DMS153 (cell line): ENCODE measurements at places on chromosomes 11 and 22.

DNA sequence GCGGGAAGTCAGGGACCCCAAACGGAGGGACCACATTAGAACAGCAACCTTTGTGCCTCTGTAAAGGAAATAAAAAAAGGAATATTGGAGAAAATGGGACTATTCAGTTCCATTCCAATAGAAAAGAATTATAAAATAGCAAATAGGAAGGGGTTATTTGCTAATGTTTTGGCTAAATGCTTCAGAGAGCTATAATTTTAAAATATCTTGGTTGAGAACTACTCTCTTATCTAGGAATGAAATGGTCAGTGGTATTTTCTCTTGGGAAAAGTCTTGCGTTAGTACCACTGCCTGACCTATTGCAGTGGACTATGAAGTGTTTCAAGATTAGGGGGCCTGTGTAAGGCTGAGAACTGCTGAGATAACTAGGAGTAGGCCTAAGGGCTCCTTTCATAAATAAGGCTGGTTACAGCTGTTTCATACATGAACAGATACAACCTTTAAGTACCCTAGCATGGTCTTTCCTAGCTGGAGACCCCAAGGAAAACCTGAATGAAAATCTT is 6.9 kb upstream of the WEE1 start:
- DNase-seq, result no peak

DNA sequence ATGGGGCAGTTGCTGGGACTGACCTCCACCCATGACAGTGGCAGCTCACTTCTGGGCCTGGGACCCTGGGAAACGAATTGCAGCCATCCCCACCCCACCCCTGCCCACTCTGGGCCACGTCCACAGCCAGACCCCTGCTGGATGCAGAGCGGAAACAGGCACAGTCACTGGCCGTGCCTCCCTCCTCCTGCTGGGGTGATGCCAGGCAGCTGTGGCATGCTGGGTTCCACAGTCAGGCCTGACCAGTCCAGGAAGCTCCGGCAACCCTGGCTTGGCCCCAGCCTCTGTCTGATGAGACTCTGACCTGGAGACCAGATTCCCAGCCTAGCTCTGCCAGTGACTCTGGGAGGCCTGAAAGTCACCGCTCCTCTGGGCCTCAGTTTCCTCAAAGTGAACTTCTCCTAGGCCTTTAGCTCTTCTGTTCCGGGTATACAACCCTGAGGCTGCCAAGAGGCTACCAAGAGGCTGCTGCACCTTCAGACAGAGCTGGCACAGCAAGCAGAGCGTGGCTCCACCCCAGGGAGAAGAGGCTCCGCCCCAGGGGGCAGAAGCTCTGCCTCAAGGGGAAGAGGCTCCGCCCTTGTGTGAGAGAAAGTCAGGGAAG is 8.9 kb downstream of the SULT4A1 start:
- no peak for DNase-seq

GRCh38 chr11:75718419-75719339 is 1.0 kb downstream of the MOGAT2 start:
- DNase-seq, result no peak

GRCh38 chr11:9831122-9831521 is 167.2 kb downstream of the SWAP70 start:
- peak; percentile 1 for DNase-seq

DNA sequence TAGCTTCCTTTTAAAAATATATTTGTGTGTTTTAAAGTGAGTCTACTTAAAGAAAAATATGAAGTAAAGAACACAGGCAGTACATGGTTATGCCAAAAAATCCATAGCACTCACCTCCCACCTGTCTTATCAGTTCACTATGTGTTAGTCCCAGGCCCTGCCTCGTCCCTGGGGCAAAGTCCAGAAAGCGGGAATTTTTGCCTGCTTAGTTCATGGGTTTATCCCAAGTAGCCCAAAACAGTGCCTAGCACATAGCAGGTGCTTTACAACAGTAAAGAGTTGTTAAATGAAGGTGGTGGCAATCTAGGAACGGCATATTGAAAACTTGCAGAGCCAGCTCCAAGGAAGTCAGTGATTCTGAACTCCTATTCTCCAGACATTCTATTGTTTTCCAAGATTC is 154.0 kb downstream of the MN1 start:
- no peak for DNase-seq

GRCh38 chr11:2379466-2380174 is 2.5 kb downstream of the CD81 start:
- no peak for DNase-seq

- no peak for DNase-seq
Measured at GRCh38 chr11:110199184-110199981, 97.0 kb downstream of the RDX start.

GRCh38 chr11:8178297-8178696 is 9.5 kb upstream of the RIC3 start:
- no peak for DNase-seq

DNA sequence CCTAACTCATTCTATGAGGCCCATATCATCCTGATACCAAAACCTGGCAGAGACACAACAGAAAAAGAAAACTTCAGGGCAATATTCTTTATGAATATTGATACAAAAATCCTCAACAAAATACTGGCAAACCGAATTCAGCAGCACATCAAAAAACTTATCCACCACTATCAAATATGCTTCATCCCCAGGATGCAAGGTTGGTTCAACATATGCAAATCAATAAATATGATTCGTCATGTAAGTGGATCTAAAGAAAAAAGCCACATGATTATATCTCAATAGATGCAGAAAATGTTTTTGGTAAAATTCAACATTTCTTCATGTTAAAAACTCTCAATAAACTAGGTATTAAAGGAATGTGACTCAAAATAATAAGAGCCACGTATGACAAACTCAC is 40.9 kb downstream of the JRKL start:
- DNase-seq, result no peak

DNA sequence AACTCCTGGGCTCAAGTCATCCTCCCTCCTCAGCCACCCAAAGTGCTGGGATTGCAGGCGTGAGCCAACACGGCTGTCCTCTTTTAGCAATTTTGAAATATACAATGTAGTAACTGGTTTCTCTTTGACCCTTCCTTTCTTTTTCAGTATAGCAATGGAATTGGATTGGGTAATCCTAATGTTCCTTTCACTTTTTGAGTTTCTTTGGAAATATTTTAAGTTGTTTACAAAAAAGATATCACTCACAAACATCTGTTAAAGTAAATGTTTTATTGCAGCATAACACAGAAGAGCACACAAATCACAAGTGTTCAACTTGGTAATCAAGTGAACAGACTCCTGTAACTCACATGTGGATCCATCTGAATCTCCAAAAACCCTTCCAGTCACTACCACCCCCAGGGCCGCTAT is 44.6 kb upstream of the EP300 start:
- no peak for DNase-seq

DNA sequence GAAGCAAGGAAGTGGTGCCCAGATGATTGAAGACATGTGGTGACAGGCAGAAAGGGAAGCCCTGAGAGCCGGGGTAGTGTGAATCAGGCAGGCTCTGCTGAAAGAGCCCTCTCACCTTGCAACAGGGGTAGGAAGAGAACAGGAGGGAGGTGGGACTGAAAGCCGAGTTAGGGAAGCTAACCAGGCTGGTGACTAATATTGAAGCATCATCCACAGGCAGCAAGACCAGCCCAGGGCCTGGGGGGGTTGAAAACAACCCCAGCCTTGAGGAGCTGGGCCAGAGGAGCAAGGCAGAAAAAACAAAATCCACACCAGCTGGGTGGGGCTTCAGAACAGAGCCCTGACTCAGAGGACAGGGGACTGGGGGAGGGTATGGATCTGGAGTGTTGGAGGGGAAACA is 35.0 kb upstream of the CRTAM start:
- no peak for DNase-seq

- DNase-seq, result no peak
Measured at GRCh38 chr11:67276781-67277230, 10.5 kb downstream of the GRK2 start.

DNA sequence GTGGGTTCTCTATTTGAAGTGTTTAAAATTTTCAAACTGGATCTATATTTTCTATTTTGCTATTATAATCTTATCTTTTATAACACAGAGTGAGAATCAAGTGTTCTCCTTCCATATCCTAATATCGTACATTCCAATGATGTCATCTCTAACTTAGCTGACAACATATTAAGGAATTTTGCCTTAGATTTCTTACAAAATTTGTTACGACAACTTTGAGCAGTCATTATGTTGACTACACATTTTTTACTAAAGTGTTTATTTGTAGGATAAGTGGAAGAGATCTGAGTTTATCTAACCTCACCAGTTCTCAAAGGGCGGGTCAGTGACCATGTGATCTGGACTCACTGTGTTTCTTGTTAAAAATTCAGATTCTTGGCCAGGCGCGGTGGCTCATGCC is 12.7 kb downstream of the BTG4 start:
- no peak for DNase-seq

- no peak for DNase-seq
Measured at GRCh38 chr11:32312206-32312817, 123.0 kb downstream of the WT1 start.

DNA sequence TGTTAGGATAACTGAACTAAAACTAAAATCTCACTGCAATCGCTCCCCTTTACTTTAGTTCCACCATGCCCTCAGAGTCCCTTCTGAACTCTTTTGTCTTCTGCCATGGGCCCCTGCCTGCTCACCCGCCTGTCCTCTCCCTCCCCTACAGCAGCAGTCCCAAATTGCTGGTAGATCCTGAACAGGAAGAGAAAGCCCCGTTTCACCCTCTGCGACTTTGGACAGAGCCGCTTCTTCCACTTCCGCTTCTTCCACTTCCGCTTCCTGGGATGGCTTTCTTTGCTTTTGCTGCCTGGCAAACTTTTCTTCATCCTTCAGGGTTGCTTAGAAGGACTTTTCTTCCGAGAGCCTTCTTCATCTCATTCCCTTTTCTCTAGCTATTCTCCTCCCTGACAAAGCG is 35.7 kb upstream of the TLCD5 start:
- no peak for DNase-seq

GRCh38 chr11:74175920-74176319 is 4.8 kb downstream of the PPME1 start:
- no peak for DNase-seq

DNA sequence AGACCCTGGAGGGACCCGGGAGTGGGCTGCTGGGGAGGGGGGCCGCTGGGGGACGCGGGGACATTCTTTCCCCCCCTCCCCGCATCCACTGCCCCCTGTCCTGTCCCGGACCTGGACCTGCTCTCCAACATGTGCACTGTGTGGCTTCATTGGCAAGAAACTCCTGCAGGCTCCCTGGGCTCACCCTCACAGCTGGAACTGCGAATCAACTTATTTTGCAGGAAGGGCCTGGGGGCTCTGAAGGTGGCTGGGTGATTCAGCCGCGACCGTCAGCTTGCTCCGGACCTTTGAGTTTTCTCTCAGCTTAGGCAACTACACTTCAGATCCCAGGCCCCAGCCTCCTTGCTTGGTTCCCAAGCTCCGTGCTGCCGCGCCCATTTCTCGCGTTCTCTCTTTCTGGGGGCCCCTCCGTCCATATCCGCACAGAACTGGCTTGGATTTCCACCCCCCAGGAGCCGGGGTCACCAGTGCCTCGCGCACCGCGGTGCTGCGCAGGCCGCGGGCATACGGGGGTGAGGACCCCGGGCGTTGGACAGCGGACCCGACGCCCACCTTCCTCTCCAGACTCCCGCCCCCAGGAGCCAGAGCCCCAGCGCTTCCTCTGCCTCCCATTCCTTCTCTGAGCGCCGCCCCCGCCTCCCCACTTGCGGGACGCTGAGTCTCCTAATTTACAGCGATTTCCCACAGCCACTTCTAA is 471 bp upstream of the AHNAK start:
- no peak for DNase-seq

DNA sequence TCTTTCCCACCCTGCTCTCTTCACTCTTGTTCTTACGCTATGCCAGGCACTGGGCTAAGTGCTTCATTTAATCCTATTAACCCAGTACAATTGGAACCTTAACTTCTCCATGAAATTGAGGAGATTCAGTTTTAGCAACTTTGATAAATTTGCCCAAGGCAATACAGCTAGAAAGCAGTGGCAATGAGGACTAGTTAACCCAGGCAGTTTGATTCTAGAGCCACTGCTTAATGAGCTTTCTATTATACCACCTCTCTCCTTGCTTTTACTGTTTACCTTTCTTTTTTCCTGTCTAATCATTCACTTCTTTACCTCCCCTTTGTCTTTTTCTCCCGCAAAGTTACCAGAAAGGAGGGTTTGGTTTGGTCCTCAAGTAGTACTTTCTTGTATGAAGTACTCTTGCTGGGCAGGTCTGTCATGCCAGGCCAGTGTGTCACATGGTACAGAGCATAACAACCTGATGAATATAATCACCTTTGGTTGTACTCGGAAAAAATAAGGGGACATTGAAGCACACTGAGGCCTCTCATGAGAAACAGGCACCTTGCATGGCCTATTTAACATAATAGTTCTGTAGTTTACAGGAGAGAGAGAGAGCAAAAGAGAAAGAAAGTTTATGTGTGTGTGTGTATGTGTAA is 70.6 kb downstream of the PDHX start:
- DNase-seq, result no peak

DNA sequence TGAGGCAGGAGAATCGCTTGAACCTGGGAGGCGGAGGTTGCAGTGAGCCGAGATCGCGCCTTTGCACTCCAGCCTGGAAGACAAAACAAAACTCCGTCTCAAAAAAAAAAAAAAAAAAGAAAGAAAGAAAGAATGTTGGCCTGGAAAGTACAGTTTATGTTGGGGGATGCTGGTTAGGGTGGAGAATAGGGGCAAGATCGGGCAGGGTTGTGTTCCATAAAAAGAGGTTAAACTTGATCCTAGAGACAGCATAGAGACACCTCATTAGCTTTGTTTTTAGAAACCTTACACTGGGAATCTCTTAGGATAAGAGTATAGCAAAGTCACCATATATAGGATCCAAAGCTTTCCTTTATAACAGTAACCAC is 1.9 kb upstream of the FTH1 start:
- DNase-seq, result no peak

- DNase-seq, result peak; percentile 60
Measured at GRCh38 chr22:36853407-36854099, 7.3 kb upstream of the NCF4 start.

DNA sequence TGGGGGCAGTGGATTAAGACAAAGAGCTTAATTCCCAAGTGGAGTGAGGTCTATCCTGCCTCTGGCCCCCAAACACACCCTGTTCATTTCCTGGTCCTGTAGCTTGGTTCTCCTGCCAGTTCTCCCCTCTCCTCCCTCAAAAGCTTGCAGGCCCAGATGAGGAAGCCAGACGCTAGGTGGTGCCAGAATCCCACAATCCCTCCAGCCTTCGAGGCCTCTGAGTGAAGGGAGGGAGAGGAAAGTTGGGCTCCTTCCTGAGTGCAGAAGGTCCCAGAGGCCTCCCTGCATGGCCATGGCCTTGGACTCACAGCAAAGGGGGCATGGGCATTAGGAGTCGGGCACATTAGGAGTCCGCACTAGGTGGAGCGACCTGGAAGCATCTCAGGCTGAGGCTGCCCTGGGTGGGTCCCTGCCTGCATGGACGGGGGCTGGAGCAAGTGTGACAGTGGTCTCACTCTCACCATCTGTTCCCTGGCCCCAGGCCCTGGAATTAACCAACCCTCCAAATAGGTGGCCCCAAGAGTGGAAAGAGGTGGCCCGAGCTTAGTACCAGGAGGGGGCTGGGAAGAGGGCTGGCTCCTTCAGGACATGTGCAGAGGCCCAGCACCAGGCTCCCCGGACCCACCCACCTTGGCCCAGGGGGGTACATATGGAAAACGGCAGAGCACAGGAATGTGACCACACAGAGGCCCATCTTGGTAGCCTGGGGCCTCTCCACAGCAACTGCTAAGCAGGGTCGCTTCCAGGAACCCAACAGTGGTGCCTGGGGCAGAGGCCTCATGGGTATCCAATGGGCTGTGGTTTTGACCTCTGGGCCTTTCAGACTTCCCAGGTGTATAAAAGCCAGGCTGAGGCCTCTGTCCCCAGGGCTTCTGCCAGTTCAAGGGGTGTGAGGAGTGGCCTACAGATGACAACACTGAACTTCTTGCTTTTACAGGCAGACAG is 5.2 kb downstream of the FXYD2 start:
- peak; percentile 68 for DNase-seq
